ENCODE measurements at places on chromosomes 7 and 10.

DNA sequence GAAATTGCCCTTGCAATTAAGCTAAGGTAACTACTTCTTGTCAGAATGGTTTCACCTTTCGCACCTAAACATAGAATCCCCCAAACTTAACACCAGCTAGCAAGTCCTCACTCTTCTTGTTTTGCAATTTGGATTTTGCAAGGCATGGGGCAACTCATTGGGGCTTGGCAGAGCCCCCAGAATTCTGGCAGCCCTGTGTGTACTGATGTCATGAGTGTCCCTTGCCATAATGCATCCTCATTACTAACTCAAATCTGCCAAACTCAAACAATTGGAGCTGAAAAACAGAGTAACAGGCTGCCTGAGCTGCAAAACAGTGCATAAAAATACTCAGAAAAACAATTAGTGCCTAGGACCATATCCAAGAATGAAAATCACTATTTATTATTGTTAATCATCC is 7.9 kb upstream of the XPNPEP1 start:
- no peak for DNase-seq

DNA sequence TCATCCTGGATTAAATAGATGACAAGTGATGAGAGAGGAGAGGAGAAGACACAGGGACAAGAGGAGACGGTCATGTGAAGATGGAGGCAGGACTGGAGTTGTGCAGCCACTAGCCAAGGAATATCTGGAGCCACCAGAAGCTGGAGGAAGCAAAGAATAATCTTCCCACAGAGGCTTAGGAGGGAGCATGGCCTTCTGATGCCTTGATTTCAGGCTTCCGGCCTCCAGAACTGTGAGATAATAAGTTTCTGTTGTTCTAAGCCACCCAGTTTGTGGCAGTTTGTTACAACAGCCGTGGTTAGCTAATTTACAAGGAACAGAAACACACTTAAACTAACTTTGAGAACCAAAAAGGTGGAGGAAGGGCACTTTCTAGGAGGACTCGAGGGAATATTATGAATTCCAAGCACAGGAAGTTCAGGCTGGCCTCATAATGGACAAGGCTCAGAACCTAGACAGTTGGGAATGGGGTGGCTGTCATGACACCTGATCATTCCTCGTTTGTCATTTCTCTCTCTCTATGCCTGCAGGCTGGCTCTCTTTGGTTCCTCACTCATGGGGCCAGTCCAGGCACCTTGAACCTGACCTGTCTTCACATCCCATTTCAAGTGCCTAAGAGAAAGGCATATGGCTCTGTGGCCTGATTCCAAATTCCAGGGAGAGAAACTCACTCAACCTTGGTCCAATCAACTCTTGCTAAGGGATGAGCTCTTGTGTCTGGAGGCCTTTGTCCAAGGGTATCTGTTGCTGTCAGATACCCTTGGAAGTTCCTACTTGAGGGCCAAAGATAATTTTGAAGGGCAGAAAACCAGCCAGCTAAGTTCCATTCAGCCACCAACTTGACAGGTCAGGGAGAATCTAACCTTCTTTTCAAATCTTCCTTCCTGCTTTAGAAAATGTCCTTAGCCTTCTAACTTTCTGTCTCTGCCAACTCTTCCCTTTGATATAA is 33.5 kb upstream of the PDZD8 start:
- DNase-seq: no peak

- DNase-seq: no peak
These were observed 27.2 kb upstream of the ATP6V0A4 start for GRCh38 chr7:138825049-138825721.

DNA sequence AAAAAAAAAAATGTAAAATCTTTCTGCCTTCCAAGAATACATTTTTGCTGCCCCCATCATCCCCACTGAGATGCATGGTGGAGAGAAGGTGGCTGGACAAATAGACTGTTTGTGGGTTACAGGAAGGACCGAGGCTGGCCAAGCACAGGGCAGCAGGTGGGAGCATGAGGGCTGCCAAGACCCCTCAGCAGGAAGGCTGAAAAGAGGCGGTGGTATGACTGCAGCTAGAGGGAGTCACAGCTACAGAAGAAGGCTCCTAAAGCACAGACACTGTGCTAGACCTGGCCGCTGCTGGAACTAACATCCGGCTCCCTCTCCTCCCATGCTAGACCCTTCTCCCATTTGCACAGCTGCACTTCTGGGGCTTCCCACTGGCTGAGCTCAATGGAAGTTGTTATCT is 289.6 kb downstream of the TCERG1L start:
- DNase-seq: no peak

GRCh38 chr10:124587811-124588211 is 126.2 kb downstream of the LHPP start:
- no peak for DNase-seq

DNA sequence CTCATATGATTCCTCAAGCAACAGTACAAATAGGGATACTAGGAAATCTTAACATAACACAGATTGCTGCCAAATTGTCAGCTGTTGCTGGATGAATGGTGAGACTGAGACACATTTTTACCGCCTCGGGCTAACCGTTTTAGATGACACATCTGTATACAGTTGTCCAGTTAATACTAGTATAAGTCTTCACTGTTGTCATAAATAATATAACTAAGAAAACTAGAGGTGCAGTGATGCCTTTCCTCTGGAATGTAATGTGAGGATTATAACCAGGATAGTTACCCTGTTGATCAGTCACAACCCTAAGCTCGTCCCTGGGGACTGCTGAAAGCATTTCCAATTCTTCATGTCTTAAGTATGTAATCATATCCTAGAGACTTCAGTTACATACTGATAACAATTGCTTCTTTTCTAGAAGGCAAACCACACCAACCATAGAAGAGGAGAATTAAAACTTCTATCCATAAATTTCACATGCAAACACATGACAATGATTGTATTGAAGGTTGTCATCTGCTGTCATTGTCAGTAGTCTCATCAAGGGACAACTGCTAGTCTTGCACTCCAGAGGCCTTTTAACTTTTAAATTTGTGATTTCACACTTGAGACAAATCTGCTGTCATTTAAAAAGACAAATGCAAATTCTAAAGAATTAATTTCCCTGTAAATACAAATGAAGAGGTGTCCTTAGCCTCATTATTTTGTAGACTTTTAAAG is 100.4 kb upstream of the SEMA3D start:
- DNase-seq: no peak

- no peak for DNase-seq
These were observed 18.9 kb downstream of the CAMK2G start for GRCh38 chr10:73855413-73855812.

All from stimulated activated CD8-positive, alpha-beta memory T cell treated with anti-CD3 and anti-CD28 coated beads, Interleukin-7, amount 100 ng/mL, for 1 hour (primary cell).